ENCODE measurements at places on chromosomes 11 and 22.

GRCh38 chr11:87775036-87775435 is 400.2 kb downstream of the RAB38 start:
- DNase-seq: no peak

DNA sequence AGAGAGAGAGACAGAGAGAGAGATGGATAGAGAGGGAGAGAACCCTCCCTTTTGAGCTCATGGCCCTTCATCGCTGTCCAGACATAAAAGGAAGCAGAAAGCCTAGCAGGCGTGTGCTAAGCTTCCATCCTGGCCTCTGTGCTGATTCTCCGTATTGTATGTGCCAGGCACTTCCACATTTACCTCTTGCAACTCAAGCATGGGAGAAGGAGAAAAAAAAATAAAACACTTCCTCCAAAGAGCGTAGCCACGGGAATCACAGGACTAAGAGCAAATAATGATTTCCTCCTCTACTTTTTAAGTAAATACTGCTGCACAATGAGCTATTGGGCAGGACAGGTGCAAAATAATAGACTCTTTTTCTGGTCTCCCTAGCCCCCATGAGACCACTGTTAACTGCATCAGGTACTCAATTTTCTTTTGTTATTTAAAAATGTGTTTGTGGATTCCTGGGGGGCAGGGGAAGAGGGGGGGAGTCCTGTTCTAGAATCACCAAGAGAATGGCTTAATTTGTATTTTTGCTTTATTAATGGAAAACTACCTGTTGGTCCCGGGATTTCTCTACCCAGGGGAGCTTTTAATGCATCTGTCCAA is 154.3 kb downstream of the NXPE2 start:
- no peak for DNase-seq

DNA sequence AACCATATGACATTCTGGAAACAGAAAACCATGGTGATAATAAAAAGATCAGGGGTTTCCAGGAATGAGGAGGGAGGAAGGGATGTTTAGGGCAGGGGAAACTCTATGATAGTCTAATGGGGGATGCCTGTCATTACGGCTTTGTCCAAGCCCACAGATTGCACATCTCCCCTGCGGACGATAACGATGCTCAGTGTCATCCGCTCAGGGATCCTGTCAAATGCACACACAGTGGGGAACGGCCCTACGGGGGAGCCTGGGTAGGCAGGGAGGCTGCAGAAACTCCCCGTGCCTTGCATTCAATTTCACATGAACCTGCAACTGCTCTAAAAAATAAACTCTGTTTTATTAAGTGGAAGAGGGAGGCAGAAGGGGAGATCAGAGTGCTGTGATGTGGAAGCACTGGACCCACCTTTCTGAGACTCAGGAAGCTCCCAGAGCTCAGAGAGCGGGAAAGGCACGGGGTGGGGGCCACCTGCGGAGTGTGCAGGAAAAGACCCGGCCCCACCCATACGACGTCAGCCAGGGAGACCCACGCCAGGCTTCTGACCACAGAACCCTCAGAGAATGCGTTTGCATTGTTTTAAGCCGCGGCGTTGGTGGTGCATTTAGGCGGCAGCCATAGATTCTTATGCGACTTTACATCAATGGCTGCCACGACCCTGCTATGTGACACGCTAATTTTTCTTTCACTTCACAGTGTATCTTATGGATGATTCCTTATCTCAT is 543.5 kb downstream of the BRD1 start:
- DNase-seq: no peak

DNA sequence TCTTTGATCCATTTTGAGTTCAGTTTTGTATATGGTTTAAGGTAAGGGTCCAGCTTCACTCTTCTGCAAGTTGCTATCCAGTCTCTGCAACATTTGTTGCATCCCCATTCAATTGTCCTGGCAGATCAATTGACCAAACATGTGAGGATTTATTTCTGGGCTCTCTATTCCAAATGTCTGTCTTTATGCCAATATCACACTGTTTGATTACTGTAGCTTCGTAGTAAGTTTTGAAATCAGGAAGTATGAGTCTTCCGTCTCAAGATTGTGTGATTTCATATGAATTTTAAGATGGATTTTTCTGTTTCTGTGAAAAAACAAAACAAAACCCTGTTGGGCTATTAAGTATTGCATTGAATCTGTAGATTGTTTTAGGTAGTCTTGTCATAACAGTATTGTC is 17.0 kb downstream of the APLP2 start:
- DNase-seq: no peak

DNA sequence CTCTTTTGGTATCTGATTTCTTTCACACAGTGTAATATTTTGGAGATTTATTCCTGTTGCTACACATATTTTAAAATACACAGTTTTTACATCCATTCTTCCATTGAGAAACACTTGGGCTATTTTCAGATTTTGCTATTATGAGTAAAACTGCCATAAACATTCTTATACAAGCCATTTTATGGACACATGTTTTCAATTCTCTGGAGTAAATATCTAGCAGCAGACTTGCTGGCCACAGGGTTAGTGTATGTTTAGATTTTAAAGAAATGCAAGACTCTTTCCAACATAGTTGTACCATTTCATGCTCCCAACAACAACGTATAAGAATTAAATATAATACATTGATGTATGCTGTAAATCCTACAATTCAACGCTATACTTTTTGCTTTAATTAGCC is 360.8 kb upstream of the PITPNB start:
- DNase-seq: no peak
